ENCODE measurements at places on chromosomes 16 and 17. TPM values are rescaled to one million over a fixed set of nuclear protein-coding genes. Genes with fewer than 3 reads are reported as not detected.

- no peaks in the 10 kb centered on the region for H3K36me3 ChIP-seq
- H3K4me3 ChIP-seq: no peak overlapping the region
- H3K27me3 ChIP-seq: no peaks in the 10 kb centered on the region
- H3K27ac ChIP-seq: no peak overlapping the region
- H3K4me1 ChIP-seq: no peaks in the 10 kb centered on the region
Measured at GRCh38 chr16:87146676-87147075, 170.5 kb downstream of the C16orf95 start.

DNA sequence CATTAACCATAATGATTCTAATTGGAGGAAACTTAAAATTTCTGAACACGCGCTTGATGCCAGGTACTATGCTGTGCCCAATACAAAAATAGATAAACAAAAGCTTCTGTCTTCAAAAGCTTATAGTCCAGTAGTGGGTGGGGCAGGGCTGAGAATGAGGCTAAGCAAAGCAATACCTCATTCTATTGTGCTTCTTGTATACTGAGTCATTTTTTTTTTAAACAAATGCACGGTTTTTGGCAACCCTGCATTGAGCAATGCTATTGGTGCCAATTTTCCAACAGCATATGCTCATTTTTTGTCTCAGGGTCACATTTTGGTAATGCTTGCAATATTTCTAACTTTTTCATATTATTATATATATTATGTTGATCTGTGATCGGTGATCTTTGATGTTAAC lies 34.7 kb upstream of the HNF1B start:
- DNase-seq: no peak
- no peaks in the 10 kb centered on the region for H3K36me3 ChIP-seq
- H3K27ac ChIP-seq: no peak overlapping the region
- H3K27me3 ChIP-seq: no peaks in the 10 kb centered on the region

DNA sequence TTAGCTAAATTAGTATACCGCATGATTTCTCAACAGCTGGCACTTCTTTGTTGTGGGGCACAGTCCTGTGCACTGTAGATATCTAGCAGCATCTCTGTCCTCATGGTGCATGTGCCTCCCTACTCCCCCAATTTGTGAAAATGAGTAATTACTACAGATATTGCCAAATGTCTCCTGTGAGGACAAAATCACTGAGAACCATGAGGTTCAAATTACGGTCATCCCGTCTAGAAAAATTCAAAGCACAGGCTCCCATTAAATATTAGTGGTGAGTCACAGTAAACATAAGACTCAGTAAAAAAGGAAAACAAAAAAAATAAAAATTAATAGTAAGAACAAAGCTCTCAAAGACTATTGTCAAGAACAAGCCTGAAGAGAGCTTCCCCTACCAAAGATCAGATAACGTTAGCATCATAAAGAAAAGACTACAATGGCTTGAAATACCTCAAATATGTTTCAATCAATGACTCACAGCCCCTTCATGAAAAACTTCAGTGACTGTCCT lies 57.8 kb downstream of the STH start:
- no peak for DNase-seq
- H3K36me3 ChIP-seq: no peaks in the 10 kb centered on the region
- no peaks in the 10 kb centered on the region for H3K4me1 ChIP-seq
- H3K4me3 ChIP-seq: no peak overlapping the region
- no peaks in the 10 kb centered on the region for H3K27me3 ChIP-seq

GRCh38 chr16:67528222-67528869 lies at the start of gene RIPOR1:
Gene RIPOR1, plus strand, starts transcription at chr16:67528829. Its CDS starts 9,618 bp downstream, at chr16:67538447.
- peak; percentile 46 for DNase-seq
- H3K27ac ChIP-seq: peak within 1 kb of the TSS; percentile 74
- H3K27me3 ChIP-seq: no peaks in the 10 kb centered on the region
- peaks cover 13% of the 10 kb centered on the region for H3K4me1 ChIP-seq
- H3K36me3 ChIP-seq: no peaks in the 10 kb centered on the region
- peak within 1 kb of the TSS; percentile 85 for H3K4me3 ChIP-seq

DNA sequence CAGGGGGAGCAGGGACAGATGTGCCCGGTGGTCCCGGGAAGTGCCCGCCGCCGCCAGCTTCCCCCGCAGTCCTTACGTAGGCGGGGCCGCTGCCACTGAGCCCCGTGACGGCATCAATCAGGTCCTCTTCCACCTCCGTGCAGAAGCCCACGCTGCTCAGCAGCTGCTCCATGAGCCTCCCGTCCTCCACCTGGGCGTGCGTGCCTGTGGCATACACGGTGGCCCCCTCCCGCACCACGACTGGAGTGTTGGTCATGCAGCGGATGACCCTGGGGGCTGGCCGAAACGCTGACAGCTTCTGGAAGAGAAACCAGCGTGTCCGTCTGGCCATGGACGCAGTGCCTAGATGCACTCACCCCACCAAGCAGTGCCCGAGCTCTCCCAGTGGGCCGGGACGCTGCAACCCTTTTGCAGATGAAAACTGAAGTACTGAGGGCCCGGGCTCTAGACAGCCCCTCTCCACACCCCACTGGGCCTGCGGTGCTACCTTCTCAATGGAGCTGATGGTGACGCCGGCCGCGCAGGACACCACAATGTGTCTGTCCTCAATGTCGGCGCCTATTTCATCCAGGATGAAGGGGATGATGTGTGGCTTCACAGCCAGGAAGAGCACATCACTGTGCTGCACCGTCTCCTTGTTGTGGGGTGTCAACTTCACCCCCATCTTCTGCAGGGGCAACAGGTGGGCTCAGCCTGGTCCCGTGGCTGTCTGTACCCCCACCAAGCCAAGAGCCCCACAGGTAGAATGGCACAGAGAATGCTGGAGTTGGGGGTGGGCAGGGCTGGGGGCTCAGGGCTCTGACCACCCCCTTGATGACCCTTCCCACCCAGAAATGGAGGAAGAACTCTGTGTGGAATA lies 2.0 kb downstream of the PYCR1 start:
- H3K27ac ChIP-seq: no peak overlapping the region
- H3K27me3 ChIP-seq: no peaks in the 10 kb centered on the region
- DNase-seq: no peak
- H3K4me1 ChIP-seq: peaks cover 4% of the 10 kb centered on the region
- peak overlapping the region; percentile 56 for H3K4me3 ChIP-seq
- H3K36me3 ChIP-seq: peaks cover 11% of the 10 kb centered on the region

GRCh38 chr17:930258-930657 lies 49.3 kb downstream of the NXN start:
- no peak overlapping the region for H3K27ac ChIP-seq
- H3K4me1 ChIP-seq: no peaks in the 10 kb centered on the region
- no peak for DNase-seq
- no peaks in the 10 kb centered on the region for H3K27me3 ChIP-seq
- no peaks in the 10 kb centered on the region for H3K36me3 ChIP-seq
- H3K4me3 ChIP-seq: no peak overlapping the region

- peaks cover 15% of the 10 kb centered on the region for H3K4me1 ChIP-seq
- no peaks in the 10 kb centered on the region for H3K27me3 ChIP-seq
- H3K4me3 ChIP-seq: peak overlapping the region; percentile 97
Measured at GRCh38 chr16:29926711-29927052, 656 bp upstream of the KCTD13 start.

Gene PIGS
- total RNA-seq: 51.6 TPM

Gene HS3ST6
- total RNA-seq: not detected

Gene PABPN1L
- total RNA-seq: not detected

All from A673 (cell line).